ENCODE measurements at places on chromosomes 11 and 22. TPM values are rescaled to one million over a fixed set of nuclear protein-coding genes. Genes with fewer than 3 reads are reported as not detected.

- no peak overlapping the region for H3K4me3 ChIP-seq
- peaks cover 18% of the 10 kb centered on the region for H3K27me3 ChIP-seq
- H3K4me1 ChIP-seq = peaks cover 7% of the 10 kb centered on the region
- H3K27ac ChIP-seq = no peak overlapping the region
- DNase-seq = no peak
These were observed 63.4 kb downstream of the BMAL1 start for GRCh38 chr11:13341026-13341425.

- H3K36me3 ChIP-seq = no peaks in the 10 kb centered on the region
- no peak overlapping the region for H3K27ac ChIP-seq
- no peak overlapping the region for H3K4me3 ChIP-seq
- peaks cover 48% of the 10 kb centered on the region for H3K27me3 ChIP-seq
- H3K4me1 ChIP-seq = peaks cover 2% of the 10 kb centered on the region
- DNase-seq = no peak
These were observed 30.7 kb downstream of the KRTAP5-5 start for GRCh38 chr11:1660111-1660867.

DNA sequence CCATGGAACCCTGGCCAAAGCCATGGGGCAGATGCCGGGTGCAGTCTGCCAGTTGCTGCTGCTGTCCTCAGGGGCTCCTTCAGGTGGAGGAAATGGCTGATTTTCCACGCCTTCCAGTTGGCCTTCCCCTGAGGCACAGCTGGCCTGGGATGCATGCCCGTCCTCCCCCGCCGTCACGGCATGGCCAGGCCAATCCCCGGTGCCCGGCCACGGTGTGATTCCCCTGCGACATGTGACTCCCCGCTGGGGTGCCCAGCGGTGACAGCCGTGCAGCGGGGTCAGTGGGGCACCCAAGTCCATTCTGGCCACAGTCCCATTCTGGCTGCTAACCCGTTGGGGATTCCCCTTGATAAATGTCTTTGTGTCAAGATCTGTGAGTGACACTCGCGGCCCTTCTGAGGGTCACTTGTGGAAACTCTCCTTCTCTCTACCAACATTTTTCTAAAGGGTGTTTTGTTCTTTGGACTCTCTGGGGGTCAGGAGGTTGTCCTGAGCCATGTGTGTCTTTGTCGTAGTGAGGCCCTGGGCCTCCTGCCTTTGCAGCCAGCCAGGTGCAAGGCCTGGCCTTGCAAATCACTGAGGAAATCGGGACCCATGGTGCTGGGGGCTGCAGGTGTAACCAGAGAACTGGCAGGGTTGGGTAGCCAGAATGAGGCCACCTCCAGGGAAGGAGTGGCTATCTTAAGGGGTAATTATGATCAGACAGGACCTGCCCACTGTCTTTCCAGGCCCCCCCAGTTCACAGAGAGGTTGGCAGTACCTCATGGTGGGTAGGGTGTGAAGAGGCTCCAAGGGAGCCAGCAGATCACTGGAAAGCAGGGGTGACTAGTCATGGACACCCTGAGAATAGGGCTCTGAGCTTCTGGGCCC lies 37.1 kb downstream of the KCNQ1OT1 start:
- no peak for DNase-seq
- H3K4me3 ChIP-seq = no peak overlapping the region
- H3K4me1 ChIP-seq = no peaks in the 10 kb centered on the region

DNA sequence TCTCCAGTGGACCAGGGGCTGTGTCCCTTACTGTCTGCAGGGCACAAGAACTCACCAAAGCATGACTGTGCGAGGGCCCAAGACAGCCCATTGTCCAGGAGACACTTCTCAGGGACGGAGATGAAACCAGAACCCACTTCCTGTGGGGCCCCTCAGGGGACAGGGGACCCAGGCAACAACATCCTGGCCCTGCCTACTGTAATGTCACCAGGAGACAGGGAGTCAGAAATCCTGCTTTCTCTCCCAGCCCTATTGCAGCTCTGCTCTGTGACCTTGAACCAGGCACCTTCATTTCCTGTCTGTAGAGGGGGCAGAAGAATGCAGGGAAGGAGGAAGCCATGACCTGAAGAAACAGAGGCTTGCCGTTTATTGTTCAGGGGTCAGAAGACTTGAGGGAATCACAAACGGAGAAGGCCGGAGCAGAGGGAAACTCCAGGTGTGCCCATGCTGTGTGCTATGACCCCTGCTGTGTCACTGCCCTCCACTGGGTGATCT lies 98.0 kb downstream of the NAT10 start:
- no peaks in the 10 kb centered on the region for H3K36me3 ChIP-seq
- no peak overlapping the region for H3K4me3 ChIP-seq
- no peaks in the 10 kb centered on the region for H3K4me1 ChIP-seq
- no peak for DNase-seq
- H3K27ac ChIP-seq = no peak overlapping the region
- H3K27me3 ChIP-seq = peaks cover 24% of the 10 kb centered on the region

DNA sequence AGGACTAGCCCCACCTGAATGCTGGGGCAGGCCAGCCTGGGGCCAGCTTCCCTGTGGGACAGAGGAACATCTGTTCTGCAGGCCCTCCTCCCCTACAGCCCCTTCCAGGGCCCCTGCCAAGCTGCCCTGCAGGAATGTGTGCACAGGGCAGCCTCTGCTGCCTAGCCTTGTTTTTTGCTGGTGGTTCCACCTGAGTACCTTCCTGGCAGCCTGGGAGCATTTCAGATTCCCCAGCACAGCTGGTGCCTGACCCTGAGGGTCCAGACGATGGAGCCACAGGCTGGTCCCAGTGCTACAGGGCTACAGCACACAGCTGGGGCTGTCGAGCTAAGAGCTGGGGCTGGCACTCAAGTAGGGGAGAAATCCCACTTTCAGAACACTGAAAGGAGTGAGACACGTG lies 22.3 kb upstream of the GPR83 start:
- no peaks in the 10 kb centered on the region for H3K27me3 ChIP-seq
- no peak overlapping the region for H3K27ac ChIP-seq
- no peak for DNase-seq
- H3K36me3 ChIP-seq = peaks cover 23% of the 10 kb centered on the region

DNA sequence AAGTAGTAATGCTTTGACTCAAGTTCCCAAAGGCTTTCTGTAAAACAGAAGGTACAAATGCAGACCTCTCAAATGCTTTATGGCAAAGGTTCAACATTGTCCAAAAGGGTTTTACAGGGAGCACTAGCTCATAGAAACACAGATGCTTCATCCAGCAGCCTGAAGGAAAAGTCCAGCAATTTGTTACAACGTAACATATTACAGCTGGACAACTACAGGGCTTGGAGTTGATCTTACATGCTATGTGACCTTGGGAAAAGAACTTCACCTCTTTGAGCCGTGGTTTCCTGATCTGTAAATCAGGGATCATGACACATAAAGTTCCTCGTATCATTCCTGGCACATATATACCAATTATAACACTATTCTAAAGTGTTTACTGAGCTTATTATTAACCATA lies 84.9 kb downstream of the DDIAS start:
- DNase-seq = no peak
- no peak overlapping the region for H3K4me3 ChIP-seq
- 0 out of 2 replicates have a peak, but pooled peaks cover 6% of the 10 kb centered on the region for H3K4me1 ChIP-seq
- H3K36me3 ChIP-seq = no peaks in the 10 kb centered on the region
- H3K27ac ChIP-seq = no peak overlapping the region
- H3K27me3 ChIP-seq = no peaks in the 10 kb centered on the region

- H3K36me3 ChIP-seq = no peaks in the 10 kb centered on the region
- no peak for DNase-seq
- peaks cover 4% of the 10 kb centered on the region for H3K27me3 ChIP-seq
These were observed 17.9 kb downstream of the C1QTNF6 start for GRCh38 chr22:37169947-37170688.

ACRV1 gene
- polyA plus RNA-seq = not detected

ASPHD2 gene
- 0.32 TPM for polyA plus RNA-seq

SPON1 gene
- not detected for polyA plus RNA-seq

PHOX2A gene
- polyA plus RNA-seq = not detected

IGSF9B gene
- not detected for polyA plus RNA-seq

TRIM22 gene
- not detected for polyA plus RNA-seq

ALDH3B1 gene
- polyA plus RNA-seq = 0.43 TPM

RRP7A gene
- polyA plus RNA-seq = 47.0 TPM

EIF3F gene
- 114 TPM for polyA plus RNA-seq
